Fibroblast of skin of scalp (primary cell): ENCODE measurements at places on chromosomes 1 and 21.

GRCh38 chr1:55631509-55631908 is 416.3 kb upstream of the USP24 start:
- peak; percentile 23 for DNase-seq

DNA sequence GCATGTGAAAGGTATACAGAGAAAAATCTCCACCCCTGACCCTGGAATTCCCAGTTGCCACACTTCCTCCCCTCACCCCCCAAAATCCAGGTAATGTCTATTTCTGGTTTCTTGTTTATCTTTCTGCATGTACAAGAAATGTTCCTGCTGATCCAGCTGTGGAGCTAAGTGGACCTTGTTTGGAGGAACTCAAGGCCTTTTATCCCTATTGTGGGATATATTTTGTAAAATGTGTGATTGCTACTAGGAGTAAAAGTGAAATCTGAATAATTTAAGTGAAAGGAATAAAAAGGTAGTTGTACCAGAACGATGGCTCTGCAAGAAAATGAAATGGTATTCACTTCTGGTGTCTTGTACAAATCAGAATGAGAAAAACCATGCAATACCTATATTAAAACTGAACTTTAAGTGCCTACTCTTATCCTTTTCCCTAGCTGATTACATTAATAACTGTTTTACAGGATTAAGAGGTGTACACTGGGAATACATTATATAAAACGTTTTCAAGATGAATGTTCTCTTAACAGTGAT is 3.0 kb downstream of the SPEN start:
- DNase-seq: no peak

DNA sequence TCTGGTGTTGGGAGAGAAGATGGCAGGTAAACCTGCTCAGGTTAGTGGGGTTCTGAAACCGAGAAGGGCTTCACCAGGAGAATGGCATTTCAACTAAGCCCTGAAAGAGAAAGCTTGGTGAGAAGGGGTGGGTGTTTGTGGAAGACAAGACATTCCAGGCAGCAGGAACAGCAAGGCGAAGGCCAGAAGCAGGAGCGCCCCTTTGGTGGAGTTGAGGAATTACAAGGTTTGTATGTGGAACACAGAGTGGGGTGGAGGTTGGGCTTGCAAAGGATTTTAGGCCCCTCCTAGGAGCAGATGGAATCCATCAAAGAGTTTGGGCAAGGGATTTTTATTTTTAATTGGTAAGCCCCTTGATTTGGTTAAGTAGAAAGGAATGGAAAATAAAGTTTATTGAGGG is 24.8 kb upstream of the ELOA start:
- DNase-seq: peak; percentile 66

DNA sequence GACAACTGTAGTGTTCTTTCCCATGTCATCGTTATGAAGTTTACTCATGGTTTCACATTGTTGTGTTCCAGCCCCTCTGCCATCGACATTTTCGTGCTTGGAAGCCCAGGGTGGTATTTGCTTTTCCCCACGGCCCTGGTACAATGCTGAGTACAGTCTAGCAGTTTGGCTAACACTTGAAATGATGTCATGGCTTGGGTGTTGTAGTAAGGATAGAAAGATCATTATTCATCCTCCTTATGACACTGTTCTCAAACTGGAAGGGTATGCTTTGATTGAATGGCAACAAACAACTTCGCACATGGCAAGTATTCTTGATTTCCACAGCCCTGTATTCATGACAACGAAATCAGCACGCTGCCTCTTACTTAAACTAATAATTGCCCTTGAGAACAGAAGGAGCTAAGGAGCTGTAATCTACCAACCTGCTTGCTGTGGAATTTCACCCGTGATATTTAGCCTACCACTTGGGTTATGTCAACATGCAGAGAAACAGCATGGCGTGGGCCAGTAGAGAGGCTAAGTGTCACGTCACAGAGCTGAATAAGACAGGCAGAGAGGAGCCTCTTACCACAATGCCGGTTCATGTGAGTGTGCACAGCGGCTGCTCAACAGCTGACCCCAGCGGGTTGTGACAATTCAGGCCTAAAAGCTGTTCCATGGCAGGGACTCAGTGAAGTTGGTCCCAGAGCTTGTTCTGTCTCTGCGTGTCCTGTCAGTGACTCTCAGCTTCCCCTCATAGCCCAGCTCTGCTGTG is 73.9 kb downstream of the KCNJ6 start:
- DNase-seq: no peak

- DNase-seq: no peak
Observed at GRCh38 chr1:2352341-2352896, 38.9 kb downstream of the MORN1 start.

DNA sequence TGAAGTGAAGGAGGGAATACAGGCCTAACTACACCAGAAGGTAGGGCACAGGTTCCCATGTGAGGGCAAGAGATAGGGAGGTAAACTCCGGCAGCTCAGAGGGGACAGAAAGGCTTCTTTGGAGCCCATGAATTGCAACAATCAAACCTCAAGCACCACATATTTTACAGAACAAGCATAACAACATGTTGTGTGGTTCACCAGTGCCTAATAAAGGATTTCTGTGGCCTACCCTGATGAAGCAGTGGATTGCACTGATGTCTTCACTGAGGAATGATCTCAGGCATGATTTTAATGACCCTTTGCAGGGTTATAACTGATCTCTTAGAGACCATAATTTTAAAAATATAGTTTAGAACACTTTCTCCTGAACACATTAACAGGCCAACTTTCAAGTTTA is 77.4 kb downstream of the RUNX1 start:
- no peak for DNase-seq

DNA sequence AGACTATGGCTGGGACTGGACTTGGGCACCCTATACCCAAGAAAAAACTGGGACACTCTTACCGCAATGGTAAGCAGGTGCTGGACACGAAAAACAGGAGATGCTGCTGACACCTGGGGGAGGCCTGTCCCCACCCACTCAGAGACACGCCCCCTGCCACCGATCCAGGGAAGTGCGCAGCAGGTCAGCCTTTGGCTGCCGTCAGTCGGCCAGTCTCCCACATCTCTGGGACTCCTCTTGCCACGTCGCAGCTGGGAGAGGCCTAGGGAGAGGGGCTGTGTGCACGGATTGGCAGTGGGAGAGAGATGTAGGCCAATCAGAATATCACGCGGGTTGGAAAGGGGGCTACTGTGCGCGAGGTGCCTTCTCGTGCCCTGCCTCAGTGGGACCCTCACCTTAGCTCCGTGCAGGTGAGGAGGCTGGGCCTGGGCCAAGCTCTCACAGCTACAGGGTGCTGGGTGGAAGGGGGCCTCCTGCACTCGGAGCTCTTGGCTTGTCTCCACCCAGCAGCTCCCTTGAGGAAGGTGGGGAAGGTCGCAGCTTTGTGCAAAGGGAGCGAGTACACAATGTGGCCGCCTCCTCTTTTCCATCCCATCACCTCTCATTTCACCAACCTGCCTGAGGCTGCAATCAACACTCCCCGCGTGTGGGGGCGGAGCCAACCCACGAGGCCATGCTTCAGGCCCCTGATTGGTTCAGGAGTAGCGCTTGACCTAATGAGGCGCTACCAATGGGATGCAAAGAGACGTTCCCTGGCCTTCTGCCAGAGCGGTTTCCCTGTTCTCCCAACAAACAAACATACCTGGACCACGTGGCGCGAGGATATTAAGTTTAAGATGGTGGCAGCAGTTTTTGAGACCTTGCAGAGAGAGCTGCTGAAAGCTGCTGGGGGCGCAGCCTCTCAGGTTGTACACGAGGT is 25.7 kb upstream of the LDLRAP1 start:
- no peak for DNase-seq

DNA sequence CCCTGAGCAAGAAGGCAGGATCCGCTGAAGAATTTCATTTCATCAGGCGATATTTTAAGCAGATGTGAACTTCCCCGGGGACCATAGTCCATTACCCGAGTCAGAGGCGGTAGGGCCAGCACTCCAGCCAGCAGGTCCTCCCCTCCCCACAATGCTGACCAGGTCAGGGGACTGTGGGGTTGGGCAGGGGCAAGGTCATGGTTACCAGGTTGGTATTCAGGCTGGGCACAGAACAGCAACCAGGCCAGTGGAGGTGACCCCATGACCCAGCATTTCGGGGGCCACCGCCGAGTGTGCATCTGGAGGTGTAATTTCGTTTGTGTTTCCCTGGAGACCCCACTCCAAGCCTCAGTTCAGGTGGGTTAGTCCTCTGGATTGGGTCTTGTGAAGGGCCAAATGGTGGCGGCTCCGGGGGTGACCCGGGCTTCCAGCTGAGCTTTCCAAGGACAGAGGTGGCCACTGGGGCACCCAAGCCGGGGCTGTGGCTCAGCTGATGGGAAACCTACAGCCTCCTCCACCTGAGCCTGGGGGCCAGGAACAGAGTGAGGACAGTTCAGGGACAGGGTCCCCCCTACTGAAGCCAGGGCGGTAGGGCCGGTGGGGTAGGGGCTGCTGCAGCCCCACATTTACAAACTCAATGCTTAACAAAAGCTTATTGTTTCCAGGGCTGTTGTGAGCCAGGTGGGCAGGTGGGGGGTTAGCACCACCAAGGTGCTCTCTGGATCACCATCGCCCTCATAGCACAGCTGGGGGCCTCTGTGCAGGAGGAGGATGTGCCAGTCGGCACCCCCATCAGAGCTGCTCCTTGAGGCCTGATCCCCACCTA is 2.8 kb downstream of the PRDM16 start:
- DNase-seq: no peak
